ENCODE measurements at places on chromosomes 5 and 9.

GRCh38 chr5:88825584-88826315, 57.2 kb downstream of the MEF2C start:
- peak; percentile 16 for DNase-seq

- no peak for DNase-seq
These were observed 44.7 kb downstream of the STOM start for GRCh38 chr9:121325387-121325786.

DNA sequence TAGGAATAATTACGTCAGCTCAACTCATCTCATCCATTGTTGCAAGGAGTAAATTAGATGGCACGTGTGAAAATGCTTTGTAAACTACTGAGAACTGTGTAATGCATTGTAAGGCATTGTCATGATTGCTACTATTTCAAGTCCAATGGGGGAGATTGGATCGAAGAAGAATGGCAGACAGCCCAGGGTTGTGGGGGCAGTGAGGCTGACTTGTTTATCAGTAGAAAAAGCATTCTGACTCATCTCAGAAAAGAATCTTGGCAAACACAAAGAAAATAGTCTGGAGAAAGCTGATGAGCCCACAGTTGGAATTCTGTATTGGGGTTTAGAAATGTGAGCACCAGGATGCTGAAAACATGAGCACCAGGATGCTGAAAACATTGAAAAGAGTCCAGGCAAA, 28.0 kb upstream of the DAP start:
- DNase-seq = peak; percentile 79

DNA sequence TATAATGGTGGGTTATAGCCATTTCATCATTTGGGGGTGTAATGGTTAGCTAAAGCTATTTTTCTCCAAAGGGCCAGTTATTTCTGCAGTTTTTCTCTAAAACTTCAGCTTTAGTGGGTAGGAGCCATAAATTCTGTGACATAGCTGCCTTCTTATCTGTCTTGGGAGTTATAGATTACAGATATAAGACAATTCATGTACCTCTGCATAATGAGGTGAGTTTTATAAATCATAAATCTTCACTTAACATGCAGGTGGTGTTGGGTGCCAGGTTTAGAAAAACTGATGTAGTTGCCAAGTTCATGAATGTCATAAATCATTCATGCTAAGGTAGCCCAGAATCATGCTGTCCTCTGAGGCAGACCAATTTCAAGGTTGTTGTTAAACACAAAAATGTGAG, 10.0 kb upstream of the HSPA9 start:
- DNase-seq = no peak

- DNase-seq = peak; percentile 33
These were observed 26.2 kb downstream of the IRF1 start for GRCh38 chr5:132464156-132464939.

DNA sequence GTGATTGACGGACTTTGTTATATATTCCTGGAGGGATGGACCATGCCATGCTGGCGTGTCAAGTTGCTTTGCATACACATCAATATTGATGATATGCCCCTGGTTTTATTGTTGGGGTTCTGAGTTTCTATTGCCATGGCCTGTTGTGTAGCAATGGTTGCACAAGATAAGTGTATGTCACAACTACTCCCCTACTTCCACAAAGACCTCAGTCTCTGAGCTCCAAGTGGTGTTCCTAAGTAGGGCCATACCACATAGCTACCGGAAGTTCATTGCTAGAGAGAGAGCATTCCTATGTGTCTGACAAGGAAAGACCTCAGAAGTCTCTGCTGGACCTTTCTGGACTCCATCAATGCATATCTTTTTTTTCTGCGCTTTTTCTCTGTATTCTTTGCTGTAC, 19.8 kb downstream of the TXNDC8 start:
- DNase-seq = no peak

DNA sequence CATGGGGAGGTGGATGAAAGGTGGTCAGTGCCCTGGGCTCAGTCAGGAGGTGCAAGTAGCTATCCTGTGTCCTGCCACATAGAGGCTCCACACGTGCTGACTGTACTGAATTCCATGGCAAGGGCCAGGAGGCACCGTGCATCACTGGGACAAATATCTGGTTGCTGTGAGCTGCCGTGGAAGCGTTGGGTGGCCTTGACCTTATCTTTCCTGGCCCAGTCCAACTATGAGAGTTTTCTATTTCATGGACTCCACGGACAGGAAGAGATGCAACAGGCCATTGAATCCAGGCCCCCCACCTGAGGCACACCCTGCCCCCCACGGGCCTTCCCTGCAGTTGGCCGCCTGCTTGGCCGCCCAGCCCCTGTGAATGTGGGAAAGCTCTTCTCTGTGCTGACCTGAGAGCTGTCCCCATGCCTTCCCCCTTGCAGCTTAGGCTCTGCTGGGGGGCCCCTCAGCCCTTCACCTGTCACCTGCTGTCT, 1.7 kb downstream of the GRHPR start:
- DNase-seq = no peak

DNA sequence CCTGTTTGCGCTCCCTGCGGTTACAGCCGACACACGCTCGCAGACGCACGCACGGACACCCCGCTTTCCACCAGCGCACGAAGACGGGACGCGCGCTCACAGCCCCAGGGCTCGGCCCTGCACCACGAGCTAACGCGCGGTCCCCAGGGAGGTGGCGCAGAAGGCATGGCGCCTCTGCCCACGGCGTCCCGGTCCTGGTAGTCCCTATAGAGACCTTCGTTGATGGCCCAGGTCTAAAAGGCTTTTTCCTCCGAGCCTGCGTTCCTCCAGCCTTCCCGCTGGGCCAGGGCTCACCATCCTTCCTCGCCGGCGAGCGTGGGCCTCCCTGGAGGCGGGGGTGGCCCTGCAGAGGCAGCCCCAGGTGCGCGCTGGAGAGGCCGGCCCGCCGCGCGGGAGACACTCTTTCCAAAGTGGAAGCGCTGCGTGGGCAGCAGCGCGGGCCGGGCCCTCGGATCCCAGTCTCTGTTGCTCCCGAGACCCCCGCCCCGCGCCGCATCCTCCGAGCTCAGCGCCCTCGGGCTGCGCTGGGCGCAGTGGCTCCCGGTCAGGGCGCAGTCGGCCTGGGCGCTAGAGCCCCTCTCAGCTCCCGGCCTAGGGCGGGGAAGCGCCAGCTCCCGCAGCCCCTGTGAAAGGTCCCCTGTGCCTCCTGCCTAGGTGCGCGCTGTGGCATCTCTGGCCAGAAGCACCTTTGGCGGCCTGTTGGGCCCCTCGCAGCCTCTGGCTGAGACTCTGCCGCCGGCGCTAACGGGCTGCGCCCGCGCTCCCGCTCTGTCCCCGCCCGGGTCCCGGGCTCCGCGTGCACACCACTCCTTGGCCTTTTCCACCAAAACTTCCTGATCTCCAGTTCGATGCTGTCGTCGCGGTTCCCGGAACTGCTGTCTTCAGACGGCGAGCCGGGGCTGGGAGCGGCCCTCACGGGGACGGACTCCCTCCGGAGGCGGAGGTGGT, 31.9 kb upstream of the FANCC start:
- DNase-seq = no peak

- DNase-seq = no peak
These were observed 85.0 kb upstream of the IRX4 start for GRCh38 chr5:1967736-1968135.

DNA sequence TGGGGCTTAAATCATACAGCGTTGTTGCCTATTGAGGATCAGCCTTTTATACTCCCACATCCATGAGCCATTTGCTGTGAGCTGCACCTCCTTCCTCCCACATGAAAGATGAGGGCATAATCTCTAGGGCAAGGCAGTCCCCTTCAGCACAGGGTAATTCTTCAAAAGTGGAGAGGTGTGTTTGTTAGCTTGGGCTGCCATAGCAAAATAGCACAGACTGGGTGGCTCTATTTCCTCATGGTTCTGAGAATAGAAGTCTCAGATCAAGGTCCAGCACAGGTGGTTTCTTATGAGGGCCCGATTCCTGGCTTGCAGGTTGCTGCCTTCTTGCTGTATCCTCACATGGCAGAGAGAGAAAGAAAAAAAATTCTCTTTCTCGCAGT, 121.8 kb upstream of the SLC12A2 start:
- no peak for DNase-seq

DNA sequence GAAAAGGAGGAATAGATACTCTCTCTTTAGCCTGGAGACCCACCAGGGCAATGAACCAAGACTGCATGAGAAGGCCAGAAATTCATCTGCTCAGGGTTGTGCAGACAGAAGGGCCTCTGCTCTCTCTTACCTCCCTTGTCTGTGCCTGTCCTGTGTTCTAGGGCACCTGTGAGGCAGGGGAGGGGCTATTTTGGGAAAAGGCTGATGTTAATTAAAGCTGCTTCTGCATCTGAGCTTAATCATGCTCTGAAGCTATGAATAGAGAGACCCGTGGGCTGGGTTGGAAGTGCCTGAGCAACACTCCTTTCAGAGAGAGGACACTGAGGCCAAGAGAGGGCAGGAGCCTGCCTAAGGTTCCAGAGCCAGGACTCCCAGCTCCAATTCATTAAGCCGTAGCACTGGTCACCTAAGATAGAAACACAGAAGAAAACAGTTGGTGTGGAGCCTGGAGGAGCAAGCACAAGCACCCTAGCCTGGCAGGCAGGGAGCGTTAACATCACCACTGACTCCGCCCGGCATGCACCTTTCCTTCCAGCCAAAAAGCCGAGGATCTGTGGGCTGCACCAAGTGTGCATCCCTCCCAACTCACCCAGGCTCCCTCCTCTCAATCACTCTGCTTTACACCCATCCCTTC, 31.4 kb upstream of the STING1 start:
- no peak for DNase-seq

DNA sequence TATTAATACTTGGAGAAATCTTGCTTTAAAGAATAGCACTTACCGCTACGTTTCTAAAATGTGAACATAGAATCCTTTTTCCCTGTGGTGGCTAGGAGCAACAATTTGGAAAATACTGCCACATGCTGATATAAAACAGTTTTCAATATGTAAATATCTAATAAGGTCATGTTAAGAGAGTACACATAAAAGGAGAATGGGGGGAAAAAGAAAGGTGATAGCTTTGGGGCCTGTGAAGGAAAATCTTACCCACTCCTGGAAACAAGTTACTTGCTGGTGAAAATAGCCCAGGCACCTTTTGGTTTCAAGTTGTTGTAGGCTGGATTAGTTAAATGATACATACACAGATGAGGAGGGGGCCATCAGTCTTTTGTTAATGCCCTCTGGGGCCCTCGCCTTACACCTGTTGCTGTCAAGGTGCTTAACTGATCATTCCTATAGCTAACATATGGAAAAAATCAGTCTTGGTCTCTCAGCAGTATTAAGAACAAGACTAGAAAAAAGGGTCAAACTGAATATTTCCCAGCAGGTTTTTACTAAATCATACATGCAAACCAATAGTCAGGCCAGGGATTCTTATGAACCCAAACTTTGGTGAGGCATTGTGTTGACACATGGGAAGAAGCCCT, 24.1 kb downstream of the FYB1 start:
- peak; percentile 18 for DNase-seq

DNA sequence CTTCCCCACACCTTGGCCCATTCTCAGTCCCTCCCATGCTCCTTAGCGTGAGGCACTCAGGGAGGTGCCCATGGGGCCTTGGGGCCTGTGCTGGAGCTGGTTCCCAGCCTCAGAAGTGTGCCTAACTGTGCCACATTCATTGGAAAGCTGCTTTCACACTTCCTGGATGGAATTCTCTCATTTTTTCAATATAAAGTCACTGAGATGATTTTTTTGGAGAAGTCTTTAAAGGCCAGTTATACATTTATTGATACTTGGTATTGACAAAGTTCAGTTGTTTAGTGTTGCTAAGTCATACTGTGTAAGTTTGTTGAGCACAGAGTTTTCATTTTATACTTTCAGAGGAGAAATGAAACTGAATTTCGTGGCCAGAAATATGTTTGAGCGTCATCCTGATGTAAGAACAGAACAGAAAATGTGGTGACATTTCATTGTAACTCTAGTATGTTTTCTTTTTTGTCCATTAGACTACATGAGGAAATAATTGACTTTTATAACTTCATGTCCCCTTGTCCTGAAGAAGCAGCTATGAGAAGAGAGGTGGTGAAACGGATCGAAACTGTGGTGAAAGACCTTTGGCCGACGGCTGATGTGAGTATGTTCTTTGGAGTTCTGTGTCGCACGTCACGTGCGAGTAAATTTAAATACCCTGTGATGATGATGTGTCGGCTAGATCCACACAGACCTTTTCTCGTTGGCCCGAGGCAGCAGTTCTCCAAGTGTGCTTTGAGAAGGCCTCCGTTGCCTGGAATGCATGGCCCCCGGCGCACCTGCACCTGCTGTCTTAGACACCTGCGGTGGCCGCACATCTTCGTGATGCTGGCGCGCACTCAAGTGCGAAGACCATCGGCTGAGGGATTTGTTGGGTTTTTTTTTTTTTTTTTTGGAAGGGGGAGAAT, 24.1 kb downstream of the TENT4A start:
- DNase-seq = no peak

- DNase-seq = peak; percentile 41
These were observed at the start of gene TNFSF15 for GRCh38 chr9:114805670-114806525. Gene TNFSF15, minus strand, starts transcription at chr9:114806039. Its CDS starts 27 bp downstream, at chr9:114806012.

DNA sequence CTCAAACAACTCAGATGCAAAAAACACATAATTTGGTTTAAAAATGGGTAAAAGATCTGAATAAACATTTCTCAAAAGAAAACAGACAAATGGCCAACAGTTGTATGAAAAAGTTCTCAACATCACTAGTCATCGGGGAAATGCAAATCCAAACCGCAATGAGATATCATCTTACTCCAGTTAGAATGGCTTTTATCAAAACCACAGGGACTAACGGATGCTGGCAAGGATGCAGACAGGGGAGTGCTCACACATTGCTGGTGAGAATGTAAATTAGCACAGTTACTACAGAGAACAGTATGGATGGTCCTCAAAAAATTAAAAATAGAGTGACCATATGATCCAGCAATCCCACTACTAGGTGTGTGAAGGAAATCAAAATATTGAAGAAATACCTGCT, 589.1 kb upstream of the ADAMTS16 start:
- no peak for DNase-seq

- no peak for DNase-seq
These were observed 20.6 kb downstream of the ZCCHC7 start for GRCh38 chr9:37141015-37141414.

GRCh38 chr9:87116492-87116891, 169.2 kb upstream of the GAS1 start:
- DNase-seq = no peak

GRCh38 chr5:78492650-78493049, 132.2 kb downstream of the SCAMP1 start:
- DNase-seq = no peak

DNA sequence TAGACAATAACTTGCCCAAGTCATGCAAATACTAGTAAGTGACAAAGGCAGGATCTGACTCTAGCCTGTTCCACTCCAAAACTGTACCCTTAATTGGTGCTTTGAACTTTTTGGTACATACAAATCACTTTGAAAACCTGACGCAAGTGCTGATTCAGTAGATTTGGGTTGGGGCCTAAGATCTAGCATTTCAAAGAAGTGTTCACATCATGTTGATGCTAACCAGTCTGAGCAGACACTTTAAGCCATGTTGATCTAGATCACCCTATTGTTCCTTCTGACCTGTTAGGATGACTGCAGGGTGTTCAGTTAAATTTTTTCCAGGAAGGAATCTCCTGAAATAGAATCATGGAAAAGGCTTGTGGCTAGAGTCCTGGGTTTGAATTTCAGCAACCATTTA, 57.7 kb upstream of the CPEB4 start:
- DNase-seq = no peak

Measured in adipocyte (in vitro differentiated cells).